ENCODE measurements at places on chromosomes 5 and 9. TPM values are rescaled to one million over a fixed set of nuclear protein-coding genes. Genes with fewer than 3 reads are reported as not detected.

PARP8 gene
- polyA plus RNA-seq, result 16.4 TPM

DNA sequence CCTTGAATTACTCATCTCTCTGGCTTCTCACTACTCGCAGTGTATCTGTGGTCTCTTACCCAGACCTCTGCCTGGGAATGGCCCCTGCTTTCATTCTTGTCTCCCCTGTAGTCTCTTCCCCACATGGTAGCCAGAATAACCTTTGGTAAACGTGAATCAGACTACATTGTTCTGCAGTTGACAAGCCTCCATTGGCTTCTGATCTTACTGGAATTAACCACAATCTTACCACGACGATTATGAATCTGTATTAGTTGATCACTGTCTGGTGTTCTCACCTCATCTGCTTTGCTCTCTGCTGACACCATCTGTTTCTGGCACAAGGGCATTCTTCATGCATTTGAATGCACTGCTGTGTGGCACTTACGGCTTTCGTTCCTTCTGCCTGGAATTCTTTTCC lies 781.2 kb downstream of the MTRR start:
- DNase-seq, result no peak

DNA sequence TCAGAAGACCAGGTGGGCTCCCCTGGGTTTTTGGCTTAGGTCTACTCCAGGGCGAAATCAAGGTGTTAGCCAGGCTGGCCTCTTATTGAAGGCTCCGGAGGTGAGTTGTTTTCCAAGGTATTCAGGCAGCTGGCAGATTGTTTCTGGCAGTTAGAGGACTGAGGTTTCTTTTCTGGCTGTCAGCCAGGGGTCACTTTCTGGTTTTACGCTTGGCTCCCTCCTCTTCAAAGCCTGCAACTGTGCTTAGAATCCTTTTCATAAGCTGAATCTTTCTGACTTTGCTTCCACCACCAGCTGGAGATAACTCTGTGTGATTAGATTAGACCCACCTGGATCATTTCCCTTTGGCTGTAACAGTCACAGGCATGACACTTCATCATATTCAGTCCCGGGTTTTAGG lies 24.6 kb downstream of the RFK start:
- peak; percentile 72 for DNase-seq

DNA sequence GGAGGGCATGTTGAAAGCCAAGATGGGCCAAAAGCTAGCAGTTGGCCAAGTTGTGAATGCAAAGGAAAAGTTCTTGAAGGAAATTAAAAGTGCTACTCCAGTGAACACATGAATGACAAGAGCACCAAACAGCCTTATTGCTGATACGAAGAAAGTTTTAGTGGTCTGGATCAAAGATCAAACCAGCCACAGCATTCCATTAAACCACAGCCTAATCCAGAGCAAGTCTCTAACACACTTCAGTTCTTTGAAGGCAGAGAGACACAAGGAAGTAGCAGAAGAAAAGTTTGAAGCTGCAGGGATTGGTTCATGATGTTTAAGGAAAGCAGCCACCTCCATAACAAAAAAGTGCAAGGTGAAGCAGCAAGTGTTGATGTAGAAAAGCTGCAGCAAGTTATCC lies 71.6 kb downstream of the ERCC6L2 start:
- no peak for DNase-seq
